ENCODE measurements at places on chromosomes 1 and 21.

- H3K27me3 ChIP-seq = no peaks in the 10 kb centered on the region
- H3K4me3 ChIP-seq = no peak overlapping the region
- H3K4me1 ChIP-seq = no peaks in the 10 kb centered on the region
- no peak for DNase-seq
- no peaks in the 10 kb centered on the region for H3K36me3 ChIP-seq
These were observed 31.9 kb upstream of the SLC19A1 start for GRCh38 chr21:45574081-45574501.

DNA sequence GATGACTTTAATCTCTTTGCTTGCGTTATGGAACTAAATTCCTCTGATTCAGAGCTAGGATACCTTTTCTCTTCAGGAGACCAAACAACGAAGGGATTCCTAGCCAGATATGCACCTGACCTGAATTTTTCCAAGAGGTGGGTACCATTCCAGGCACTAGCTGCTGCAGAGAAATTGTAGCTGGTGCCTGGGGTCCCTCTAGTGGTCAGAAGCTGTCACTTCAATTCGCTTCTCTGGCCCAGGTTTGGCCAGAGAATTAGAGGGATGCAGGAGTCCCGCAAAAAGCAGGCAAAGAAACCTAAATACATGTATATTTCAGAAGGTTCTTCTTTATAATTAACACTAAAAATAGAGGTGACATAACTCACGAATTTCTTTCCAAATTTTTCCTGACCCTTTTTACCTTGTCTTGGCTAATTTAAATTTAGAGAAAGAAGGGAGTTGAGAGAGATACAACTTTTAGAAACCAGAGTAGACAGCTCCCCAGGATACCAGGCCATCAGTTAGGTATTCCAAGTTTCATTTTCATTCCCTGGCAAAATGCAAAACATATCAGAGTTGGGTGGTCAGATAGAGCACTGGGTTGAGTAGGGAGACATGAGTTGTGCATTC lies 9.6 kb downstream of the ACKR1 start:
- H3K36me3 ChIP-seq = no peaks in the 10 kb centered on the region
- no peaks in the 10 kb centered on the region for H3K4me1 ChIP-seq
- DNase-seq = peak; percentile 59

GRCh38 chr1:180527101-180527669 lies 24.8 kb upstream of the ACBD6 start:
- H3K4me3 ChIP-seq = no peak overlapping the region
- H3K36me3 ChIP-seq = no peaks in the 10 kb centered on the region
- peaks cover 2% of the 10 kb centered on the region for H3K27me3 ChIP-seq
- H3K4me1 ChIP-seq = peaks cover 2% of the 10 kb centered on the region

- H3K4me3 ChIP-seq = no peak overlapping the region
- H3K27ac ChIP-seq = no peak overlapping the region
- no peaks in the 10 kb centered on the region for H3K36me3 ChIP-seq
- peaks cover 15% of the 10 kb centered on the region for H3K4me1 ChIP-seq
- peaks cover 17% of the 10 kb centered on the region for H3K27me3 ChIP-seq
- no peak for DNase-seq
These were observed 3.5 kb upstream of the ATP1B1 start for GRCh38 chr1:169103002-169103401.

- H3K27me3 ChIP-seq = no peaks in the 10 kb centered on the region
- H3K4me3 ChIP-seq = no peak overlapping the region
- no peaks in the 10 kb centered on the region for H3K4me1 ChIP-seq
- no peaks in the 10 kb centered on the region for H3K36me3 ChIP-seq
- no peak for DNase-seq
- H3K27ac ChIP-seq = no peak overlapping the region
These were observed 431.4 kb downstream of the NEGR1 start for GRCh38 chr1:71850936-71851335.

DNA sequence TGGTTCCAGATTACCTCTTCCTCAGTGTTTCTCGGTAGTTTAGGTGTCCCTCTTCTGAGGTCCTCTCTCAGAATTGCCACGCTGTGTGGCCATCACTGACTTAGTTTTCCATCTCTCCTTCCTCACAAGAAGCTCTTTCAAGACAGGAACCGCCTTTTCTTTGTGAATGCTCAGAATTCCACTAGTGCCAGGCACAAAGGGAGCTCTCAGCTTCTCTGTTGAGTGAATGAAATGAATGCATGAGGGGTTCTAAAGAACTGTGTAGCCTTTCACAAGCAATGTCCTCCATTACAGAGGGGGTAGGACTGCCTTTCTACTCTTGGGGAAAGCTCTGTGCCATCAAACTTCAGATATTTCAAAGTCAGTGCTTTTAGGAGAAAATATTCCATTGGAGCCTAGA lies 546.8 kb downstream of the RWDD3 start:
- H3K27ac ChIP-seq = no peak overlapping the region
- no peaks in the 10 kb centered on the region for H3K36me3 ChIP-seq
- no peaks in the 10 kb centered on the region for H3K27me3 ChIP-seq
- no peak for DNase-seq
- no peaks in the 10 kb centered on the region for H3K4me1 ChIP-seq

GRCh38 chr1:235864931-235865525 lies 1.7 kb downstream of the LYST start:
- H3K4me1 ChIP-seq = peaks cover 42% of the 10 kb centered on the region
- no peaks in the 10 kb centered on the region for H3K27me3 ChIP-seq
- peak overlapping the region; percentile 96 for H3K4me3 ChIP-seq

DNA sequence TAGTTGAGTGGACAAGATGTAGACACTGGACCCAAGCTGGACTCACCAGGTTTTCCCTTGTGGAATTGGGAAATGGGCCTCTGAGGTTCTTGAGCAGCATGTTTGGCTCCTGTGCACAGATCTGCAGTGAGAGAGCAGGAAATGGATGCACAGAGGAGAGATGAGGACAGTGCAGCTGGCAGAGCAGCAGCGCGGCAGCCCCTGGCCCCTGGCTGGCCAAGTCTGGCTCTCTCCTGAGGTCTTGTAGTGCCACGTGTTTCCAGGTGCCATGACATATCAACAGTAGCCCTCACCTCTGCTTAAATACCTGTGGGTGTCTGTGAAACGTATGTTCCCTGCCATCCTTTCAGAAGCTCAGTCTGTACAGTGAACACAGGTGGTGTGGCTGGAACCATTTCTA lies 19.2 kb upstream of the BCL10 start:
- H3K36me3 ChIP-seq = peaks cover 2% of the 10 kb centered on the region
- H3K4me3 ChIP-seq = no peak overlapping the region
- no peak for DNase-seq
- H3K27ac ChIP-seq = no peak overlapping the region

- DNase-seq = no peak
- no peak overlapping the region for H3K27ac ChIP-seq
- peaks cover 21% of the 10 kb centered on the region for H3K4me1 ChIP-seq
- peak overlapping the region; percentile 74 for H3K4me3 ChIP-seq
- no peaks in the 10 kb centered on the region for H3K36me3 ChIP-seq
- peaks cover 49% of the 10 kb centered on the region for H3K27me3 ChIP-seq
These were observed 1.3 kb downstream of the PIK3R3 start for GRCh38 chr1:46131093-46131492.

GRCh38 chr1:19240673-19241538 lies 10.4 kb downstream of the EMC1 start:
- no peak overlapping the region for H3K4me3 ChIP-seq
- no peaks in the 10 kb centered on the region for H3K27me3 ChIP-seq
- H3K36me3 ChIP-seq = peaks cover 58% of the 10 kb centered on the region
- peak; percentile 87 for DNase-seq
- H3K27ac ChIP-seq = peak overlapping the region; percentile 78

DNA sequence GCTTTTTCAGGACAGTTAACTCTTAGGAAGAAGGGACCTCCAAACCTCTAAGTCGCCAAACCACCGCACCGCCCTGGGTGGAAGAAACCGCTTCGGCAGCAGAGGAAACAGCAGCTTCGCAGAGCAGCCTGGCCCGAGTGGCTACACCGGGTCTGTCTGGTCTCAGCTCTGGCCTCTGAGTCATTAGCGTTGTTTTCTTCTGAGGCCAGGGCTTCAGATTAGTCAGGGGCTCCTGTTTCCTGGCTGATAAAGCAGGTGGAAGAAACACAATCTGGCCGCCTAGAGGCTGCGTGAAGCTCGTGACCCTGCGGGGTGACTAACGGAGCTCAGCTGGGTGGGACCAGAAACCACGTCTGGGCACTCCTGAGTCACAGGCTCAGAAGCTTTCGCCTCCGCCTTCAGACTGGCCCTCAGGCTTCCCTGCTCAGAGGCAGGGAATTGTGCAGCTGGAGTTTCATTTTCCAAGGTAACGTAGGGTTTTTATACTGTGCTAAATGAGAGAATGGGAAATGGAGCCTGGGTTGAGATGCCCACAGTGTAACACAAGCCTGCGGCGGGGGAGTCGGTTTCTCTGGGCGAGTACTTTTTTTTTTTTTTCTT lies 44.9 kb downstream of the CHAF1B start:
- peak; percentile 90 for DNase-seq
- H3K27ac ChIP-seq = peak overlapping the region; percentile 83
- no peaks in the 10 kb centered on the region for H3K36me3 ChIP-seq
- peaks cover 14% of the 10 kb centered on the region for H3K4me1 ChIP-seq
- peak overlapping the region; percentile 62 for H3K4me3 ChIP-seq

DNA sequence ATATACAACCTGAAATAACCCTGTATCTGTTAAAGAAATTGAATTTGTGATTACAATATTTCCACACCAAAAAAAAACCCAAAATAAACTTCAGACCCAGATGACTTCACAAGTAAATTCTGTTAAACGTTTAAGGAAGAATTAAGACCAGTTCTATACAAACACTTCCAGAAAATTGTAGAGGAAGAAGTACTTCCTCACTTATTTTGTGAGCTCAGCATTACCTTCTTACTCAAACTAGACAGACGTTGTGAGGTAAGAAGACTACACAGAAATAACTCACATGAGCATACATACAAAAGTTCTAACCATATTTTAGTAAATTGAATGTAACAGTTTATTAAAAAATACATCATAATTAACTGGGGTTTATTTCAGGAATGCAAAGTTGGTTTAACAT lies 18.8 kb downstream of the RALGPS2 start:
- H3K27me3 ChIP-seq = no peaks in the 10 kb centered on the region
- H3K27ac ChIP-seq = no peak overlapping the region
- H3K36me3 ChIP-seq = peaks cover 14% of the 10 kb centered on the region
- H3K4me3 ChIP-seq = no peak overlapping the region
- no peak for DNase-seq
- peaks cover 5% of the 10 kb centered on the region for H3K4me1 ChIP-seq

- DNase-seq = no peak
- no peak overlapping the region for H3K27ac ChIP-seq
- H3K36me3 ChIP-seq = no peaks in the 10 kb centered on the region
- H3K4me1 ChIP-seq = no peaks in the 10 kb centered on the region
These were observed 1.2 kb downstream of the HMGCS2 start for GRCh38 chr1:119767486-119767885.

DNA sequence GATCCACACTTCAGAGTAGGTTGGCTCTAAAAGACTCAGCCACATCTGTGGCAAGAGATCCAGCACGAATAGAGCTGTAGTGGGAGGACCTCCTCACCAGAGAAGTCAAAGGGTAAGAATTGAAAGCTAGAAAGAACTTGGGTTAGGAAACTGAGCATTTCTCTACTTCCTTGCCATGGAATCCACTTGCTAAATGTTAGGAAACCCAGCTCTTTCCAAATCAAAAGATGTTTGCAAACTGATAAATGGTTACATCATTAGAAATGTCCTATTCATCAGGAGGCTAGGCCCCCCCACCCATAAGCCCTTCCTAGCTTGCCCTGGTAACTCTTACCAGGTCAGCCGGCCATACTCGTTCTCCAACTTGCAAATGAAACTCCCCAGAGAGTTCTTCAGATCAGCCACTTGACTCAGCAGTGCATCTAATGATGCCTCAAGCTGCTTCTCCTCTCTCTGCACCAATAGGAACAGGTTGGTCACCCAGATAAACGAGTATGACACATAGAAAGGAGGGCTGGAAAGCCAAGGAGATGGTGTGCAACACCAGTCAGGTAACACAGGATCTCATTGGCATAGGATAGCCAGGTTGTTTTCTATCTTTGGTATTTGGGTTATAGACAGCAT lies 1.5 kb downstream of the MED8 start:
- DNase-seq = no peak
- no peaks in the 10 kb centered on the region for H3K27me3 ChIP-seq
- H3K36me3 ChIP-seq = peaks cover 32% of the 10 kb centered on the region
- H3K4me3 ChIP-seq = peak overlapping the region; percentile 99
- peak overlapping the region; percentile 97 for H3K27ac ChIP-seq
- H3K4me1 ChIP-seq = peaks cover 39% of the 10 kb centered on the region

DNA sequence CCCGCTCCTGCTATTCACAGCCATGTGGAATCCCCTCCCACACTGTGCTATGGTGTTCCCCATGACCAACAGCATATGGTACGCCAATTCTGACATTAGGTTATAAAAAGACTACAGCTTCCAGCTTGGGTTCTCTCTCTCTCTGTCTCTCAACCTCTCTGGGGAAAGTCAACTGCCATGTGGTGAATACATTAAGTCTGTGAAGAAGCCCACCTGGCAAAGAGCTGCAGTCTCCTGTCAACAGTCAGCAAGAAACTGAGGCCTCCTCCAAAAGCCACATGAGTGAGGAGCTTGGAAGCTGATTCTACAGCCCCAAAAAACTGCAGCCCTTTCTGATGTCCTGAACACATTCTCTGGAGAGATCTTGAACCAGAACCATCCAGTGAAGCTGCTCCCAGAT lies 25.0 kb upstream of the LRRC38 start:
- H3K4me3 ChIP-seq = no peak overlapping the region
- DNase-seq = no peak
- H3K4me1 ChIP-seq = no peaks in the 10 kb centered on the region
- no peak overlapping the region for H3K27ac ChIP-seq
- H3K36me3 ChIP-seq = no peaks in the 10 kb centered on the region

DNA sequence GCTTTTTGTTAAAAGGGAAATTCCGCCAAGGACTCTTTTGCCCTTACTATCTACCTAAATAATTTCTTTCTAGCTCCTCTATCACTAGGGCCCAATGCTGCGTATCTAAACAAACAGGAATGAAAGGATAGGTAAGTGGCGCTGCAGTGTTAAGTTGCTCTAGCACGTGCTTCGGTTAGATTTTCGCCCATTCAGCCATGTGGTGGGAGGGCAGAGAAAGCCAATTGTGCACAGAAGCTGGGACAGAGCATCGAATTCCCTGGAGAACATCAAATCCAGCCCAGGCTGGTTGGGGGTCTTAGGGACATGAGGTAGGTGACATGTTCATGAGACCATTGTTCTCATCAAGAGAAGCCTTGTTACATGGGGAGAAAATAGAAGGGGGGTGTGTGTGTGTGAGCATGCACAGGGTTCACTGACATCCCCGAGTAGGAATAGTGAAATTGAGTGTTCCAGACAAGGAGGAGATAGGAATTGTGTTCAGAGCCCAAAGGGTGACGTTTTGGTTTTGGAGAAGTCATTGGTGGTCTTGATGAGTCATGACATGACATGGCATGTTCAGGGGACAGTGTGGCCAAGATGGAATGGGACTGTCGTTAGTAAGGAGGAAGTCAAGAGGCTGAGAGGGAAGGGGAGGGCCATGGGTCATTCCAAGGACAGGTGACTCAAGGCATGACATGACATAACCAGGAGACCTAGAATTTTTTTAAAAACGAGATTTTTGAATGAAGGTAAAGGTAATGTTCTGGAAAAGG lies 107.1 kb downstream of the TLR5 start:
- H3K4me1 ChIP-seq = no peaks in the 10 kb centered on the region
- H3K27me3 ChIP-seq = peaks cover 9% of the 10 kb centered on the region

- peaks cover 28% of the 10 kb centered on the region for H3K36me3 ChIP-seq
- no peak for DNase-seq
- H3K4me3 ChIP-seq = no peak overlapping the region
- H3K4me1 ChIP-seq = peaks cover 7% of the 10 kb centered on the region
- peak overlapping the region; percentile 5 for H3K27ac ChIP-seq
- no peaks in the 10 kb centered on the region for H3K27me3 ChIP-seq
These were observed 15.7 kb downstream of the RNF19B start for GRCh38 chr1:32948905-32949304.

GRCh38 chr1:18480315-18481189 lies at the start of gene KLHDC7A:
Gene KLHDC7A, plus strand, starts transcription at chr1:18480930. Its CDS starts 52 bp downstream, at chr1:18480982.
- H3K4me3 ChIP-seq = no peak within 1 kb of the TSS
- no peaks in the 10 kb centered on the region for H3K36me3 ChIP-seq
- no peak for DNase-seq
- no peaks in the 10 kb centered on the region for H3K4me1 ChIP-seq
- H3K27me3 ChIP-seq = peaks cover 15% of the 10 kb centered on the region

GRCh38 chr1:11324567-11325165 lies 51.7 kb downstream of the UBIAD1 start:
- no peak for DNase-seq
- no peaks in the 10 kb centered on the region for H3K27me3 ChIP-seq

Data from activated CD4-positive, alpha-beta T cell treated with anti-CD3 and anti-CD28 coated beads for 36 hours (primary cell).